Iris pigment epithelial cell (primary cell): ENCODE measurements at places on chromosomes 5 and 9.

- DNase-seq: no peak
Measured at GRCh38 chr5:33637011-33637410, 196.2 kb downstream of the TARS1 start.

DNA sequence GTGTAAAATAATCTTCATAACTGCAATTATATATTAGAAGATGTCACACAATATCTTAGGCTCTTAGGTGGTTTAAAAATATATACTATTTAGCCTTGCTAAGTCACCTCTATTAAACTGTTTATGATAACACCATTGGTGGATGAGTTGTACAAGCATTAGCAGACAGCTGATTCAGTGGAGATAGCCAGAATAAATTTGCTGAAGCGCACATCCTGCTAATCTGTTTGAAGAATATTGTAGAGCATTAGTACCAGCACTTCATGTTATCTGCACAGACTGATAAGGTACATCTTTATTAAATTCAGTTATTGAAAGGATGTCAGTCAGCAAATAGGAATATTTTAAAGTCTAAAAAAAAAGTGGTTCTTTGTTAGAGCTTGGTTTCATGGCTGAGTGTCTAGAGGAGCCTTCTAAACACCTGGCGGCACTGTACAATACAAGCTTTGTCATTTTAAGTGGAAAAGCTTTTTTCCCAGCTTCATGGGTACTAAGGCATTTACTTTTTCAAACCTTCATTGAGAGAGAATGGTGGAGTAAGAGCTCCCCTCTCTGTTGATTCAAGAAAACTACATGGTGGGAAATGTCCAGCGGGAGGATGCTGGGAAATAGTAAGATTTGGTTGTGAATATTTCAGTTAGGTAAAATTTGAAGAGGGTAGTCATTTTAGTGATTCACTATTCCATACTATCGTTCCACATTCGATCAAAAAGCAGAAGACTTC lies 275.1 kb downstream of the SLF1 start:
- DNase-seq: peak; percentile 35

DNA sequence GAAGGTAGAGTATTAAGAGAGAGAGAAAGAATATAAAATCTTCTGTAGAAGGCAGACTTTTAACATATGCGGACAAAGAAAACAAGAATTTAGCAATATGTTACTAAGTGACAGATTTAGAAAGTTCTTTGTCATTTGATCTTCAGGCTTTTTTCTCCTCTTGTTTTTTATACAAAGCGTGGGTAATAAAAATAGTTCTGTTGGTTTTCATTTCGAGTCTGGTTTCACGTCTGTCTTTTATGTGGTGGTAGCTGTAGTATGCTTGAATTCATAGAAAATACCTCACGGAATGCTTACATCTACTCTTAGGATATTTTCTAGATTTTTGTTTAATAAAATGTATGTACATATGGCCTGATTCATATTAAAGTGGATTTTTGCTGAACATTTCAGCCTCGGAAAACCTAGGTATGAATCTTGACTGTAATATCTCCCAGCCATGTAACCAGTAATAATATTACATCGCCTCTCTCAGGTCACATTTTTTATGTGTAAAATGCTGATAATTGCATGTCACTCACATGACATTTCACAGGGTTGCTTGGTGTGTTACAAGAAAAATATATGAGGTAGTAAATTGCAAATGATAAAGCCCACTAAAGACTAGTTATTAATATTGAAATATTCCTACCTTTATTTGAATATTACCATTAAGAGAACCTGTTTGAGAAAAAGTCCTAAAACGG lies 72.5 kb upstream of the TAF11L2 start:
- DNase-seq: no peak

DNA sequence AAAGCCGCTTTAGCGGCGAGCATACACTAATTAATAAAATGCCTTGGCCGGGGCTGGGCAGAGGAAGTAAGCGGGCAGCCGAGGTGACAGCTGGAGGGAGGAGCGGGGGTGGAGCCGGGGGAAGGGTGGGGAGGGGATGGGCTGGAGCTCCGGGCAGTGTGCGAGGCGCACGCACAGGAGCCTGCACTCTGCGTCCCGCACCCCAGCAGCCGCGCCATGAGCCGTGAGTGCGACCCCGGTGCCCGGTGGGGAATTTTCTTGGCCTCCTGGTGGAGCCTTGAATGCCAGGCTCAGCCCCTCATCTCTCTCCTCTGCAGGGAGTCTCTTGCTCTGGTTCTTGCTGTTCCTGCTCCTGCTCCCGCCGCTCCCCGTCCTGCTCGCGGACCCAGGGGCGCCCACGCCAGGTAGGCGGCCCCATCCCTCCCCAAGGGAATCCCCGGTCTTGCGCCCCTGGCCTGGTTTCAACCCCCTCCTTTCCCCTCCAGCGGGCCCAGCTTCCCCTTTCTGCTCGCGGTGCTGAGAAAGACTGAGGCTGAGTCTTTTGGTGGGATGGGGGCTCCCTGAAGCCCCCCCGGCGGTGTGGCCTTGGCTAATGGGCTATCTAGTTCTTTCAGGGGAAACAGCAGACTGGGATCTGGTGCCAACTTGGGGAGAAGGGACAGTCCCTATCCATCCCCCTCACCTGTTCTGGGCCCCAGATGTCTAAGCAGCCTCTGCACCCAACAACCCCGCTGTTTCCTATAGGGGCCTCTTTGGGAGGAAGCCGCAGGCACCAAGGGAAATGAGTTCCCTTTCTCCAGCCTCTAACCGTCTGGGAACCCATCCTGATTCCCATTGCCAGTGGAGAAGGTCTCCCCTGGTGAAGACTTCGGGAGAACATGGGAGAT lies at the start of gene PTGS1:
PTGS1 (plus strand) TSS at position 156 of the 887 bp plus-strand sequence; CDS start at position 217, 61 bp downstream.
- no peak for DNase-seq

GRCh38 chr5:90494043-90494442 lies 19.4 kb downstream of the POLR3G start:
- no peak for DNase-seq

GRCh38 chr9:101030086-101030391 lies 1.5 kb downstream of the PLPPR1 start:
- no peak for DNase-seq

- DNase-seq: no peak
Measured at GRCh38 chr9:6733831-6734230, 23.9 kb upstream of the KDM4C start.

- no peak for DNase-seq
Measured at GRCh38 chr5:61966296-61966955, 339.6 kb upstream of the KIF2A start.

- DNase-seq: no peak
Measured at GRCh38 chr9:119240546-119240945, 128.7 kb downstream of the BRINP1 start.

DNA sequence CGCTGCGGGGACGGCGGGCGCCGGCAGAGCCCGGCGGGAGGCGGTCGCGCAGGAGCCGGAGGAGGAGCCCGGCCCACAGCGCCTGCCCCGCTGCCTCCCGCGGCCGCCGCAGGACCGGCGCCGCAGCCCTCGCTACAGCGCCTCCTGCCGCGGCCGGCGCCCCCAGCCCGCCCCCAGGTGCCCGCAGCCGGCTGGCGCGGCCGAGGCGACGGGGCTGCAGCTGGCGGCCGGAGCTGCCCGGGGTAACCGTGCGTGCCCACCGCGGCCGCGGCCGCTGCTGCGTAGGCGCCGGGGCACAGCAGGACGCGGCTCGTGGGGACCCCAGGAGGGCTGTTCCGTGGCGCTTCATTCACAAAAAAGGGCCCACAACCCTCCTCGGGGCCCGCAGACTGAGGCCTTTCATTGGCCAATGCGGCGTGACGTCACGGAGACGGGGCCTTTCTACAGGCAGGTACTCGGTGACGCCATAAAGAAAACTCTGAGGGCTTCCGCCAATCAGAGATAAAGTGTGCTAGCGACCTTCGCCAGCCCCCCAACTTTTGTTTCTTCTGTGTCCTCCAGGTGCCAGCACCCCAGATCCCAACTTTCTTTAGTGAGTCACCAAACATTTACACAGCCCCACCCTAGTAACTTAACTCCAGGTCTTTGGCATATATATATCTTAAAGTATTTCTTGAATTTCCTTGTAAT lies at the start of gene CDC14B:
CDC14B (minus strand) TSS at position 353 of the 690 bp plus-strand sequence. CDS start 465 bp downstream, outside the sequence.
- peak; percentile 95 for DNase-seq

DNA sequence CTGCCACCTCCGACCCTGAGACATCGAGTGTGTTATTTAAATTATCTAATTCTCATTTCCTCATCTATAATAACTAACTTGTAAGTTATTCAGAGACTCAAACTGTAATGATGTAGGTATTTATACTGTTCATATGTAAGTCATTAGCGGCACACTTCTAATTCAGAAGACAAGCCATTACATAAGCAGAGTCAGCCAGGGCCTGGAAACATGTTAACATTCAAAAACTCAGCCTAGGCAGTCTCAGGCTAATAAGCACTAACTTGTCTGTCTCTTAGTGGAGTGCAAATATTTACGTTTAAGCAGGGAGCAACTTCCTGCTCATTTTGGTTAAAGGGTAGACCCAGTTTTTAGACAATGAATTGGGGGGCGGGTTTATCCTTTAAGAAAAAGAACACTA lies 598.4 kb downstream of the ACTL7B start:
- DNase-seq: no peak

- DNase-seq: no peak
Measured at GRCh38 chr5:50727845-50728244, 61.4 kb downstream of the PARP8 start.

DNA sequence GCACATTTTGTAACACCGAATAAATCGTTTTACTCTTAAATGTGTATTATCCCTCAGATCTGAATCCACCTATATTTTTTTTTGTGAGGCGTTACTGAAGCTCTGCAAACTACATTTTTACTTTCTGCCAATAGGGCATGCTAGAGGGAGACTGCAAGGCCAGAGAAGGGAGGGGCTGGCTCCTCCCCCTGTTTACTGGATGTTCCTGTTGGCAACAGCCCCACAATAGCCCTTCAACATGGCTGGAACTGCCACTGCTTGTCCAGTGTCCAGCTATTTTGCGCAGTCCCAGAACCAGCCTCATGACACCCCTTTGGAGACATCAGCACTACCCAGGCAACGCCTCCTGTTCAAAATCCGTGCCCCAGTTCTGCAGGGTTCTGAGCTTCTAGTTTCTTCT lies 85.4 kb upstream of the MIER3 start:
- peak; percentile 2 for DNase-seq

- no peak for DNase-seq
Measured at GRCh38 chr5:125006011-125006685, 259.7 kb upstream of the ZNF608 start.

GRCh38 chr5:123146696-123147095 lies 57.7 kb downstream of the PRDM6 start:
- no peak for DNase-seq

GRCh38 chr9:86645303-86645702 lies 291.1 kb upstream of the TUT7 start:
- DNase-seq: no peak

- peak; percentile 56 for DNase-seq
Measured at GRCh38 chr9:93304574-93305496, 120.9 kb downstream of the WNK2 start.

- no peak for DNase-seq
Measured at GRCh38 chr9:76552751-76553455, 93.9 kb downstream of the GCNT1 start.

DNA sequence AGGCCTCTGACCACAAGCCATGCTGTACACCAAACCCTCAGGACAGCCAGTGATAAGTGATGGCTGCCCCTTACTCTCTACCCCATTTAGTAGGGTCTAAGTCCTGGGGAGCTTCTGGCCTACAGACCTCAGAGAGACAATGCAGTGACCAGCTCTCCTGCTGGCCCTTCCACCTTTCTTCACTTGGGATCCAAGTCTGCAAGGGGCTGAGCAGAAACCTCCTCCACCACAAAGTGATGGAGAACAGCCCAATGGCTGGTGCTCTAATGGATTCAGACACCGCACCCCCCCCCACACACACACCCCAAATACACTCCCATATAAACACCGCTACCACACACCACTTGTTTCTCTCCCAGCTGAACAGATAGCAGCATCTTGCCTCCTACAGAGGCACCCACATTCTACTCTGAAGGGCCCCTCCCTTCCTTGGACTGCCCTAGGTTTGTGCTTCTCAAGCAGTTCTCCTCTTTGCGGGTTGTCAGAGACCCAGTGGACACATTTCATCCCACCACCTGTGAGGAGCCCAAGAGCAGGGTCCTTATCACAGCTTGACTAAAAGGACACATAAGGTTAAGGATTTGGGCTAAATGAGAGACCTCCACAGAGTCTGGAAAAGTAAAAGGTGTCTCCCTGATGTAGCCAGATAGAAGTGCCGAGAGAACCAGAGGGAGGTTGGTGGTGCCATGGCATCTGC lies 1.3 kb upstream of the PDLIM4 start:
- no peak for DNase-seq

- no peak for DNase-seq
Measured at GRCh38 chr9:1916655-1917054, 98.5 kb upstream of the SMARCA2 start.

DNA sequence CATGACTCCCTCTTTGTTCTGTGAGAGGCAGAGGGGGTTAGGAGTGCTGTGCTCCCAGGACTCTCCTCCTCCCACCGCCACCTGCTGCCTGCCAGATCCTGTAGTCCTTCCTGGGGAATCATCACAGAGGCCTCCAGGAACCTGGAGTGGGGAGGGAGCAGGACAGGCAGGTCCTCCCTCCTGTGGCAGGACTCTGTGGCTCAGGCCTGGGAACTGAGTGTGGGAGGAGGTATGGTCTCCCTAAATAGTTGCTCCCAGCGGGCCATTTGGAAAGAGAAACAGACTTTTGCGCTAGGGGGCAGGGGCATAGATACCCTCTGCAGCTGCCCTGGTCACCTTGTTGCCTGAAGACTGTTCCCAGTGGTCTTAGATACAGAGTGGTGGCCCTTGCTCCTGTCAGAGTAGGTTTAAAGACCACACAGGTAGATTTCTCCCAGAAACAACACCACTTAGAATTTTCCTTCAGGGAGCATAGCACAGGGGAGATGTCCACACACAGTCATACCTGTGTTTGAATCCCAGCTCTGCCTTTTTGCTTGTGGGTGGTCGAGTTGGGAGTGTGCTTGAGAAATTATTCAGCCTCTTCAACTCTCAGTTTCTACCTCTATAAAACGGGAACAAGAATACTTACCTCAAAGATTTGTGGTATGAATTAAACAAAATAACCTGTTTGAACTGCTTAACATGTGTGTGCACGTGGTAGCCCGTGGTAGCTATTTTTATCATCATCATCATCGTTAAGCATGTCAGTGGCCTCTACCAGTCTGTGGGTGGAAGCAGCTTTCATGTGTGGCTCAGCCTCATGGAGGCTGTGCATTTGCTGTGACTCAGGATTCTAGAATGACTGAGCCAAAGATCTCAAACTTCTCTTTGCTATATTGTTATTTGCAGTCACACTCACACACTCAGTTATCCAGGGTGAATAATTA lies 55.8 kb downstream of the SLC22A5 start:
- DNase-seq: peak; percentile 92

DNA sequence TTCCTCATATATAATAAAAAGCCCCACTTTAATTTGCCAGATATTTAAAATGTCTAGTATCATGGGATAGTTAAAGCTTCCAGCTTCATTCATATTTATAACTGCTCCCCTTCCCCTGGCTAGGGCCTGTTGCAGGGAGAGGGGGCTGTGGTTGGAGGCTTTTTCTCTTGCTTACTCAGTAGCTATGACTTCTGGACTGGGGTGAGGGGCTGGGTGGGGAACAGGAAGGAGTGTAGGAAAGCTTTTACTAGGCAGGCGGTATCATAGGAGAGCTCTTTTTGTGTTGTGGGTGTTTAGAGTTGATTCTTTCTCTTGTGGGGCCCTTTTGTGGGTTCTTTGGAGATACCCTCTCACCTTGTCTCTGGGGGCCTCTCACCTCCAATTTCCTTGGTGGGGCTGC lies 39.4 kb downstream of the PIP5K1B start:
- DNase-seq: no peak

- DNase-seq: peak; percentile 72
Measured at GRCh38 chr5:79971156-79971555, 19.9 kb downstream of the MTX3 start.

GRCh38 chr5:11230890-11231289 lies 469.9 kb upstream of the DAP start:
- DNase-seq: no peak
